Muscle of leg (tissue), 16 donors: ENCODE measurements at places on chromosomes 5 and 9. TPM values are rescaled to one million over a fixed set of nuclear protein-coding genes. Genes with fewer than 3 reads are reported as not detected.

The WDR38 gene
- total RNA-seq, result 0.04 TPM

The PCDHGB6 gene
- 3.0 TPM for total RNA-seq

The COL23A1 gene
- 4.3 TPM for total RNA-seq

The OMD gene
- 8.9 TPM for total RNA-seq

The CAMK2A gene
- 48.8 TPM for total RNA-seq

The MFAP3 gene
- total RNA-seq, result 41.3 TPM

The MAMDC2 gene
- total RNA-seq, result 9.0 TPM
